ENCODE measurements at places on chromosomes 4 and X.

DNA sequence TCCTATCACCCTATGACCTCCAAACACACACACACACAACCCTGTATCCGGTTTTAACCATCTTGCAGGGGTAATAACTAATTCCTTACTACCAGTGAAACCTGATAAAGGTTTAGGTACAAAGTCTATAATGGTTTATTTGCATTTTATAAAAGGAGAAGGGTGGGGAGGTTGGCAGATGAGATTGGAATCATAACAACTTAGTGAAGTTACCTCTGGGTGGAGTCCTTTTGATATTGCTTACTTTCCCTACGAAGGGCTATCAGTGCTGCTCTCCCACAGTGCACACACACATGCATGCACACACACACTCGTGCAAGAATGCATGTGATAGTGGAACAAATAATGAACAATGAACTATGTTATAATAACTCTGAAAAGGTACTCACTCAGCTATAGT lies 56.1 kb downstream of the CCSER1 start:
- no peak for DNase-seq

DNA sequence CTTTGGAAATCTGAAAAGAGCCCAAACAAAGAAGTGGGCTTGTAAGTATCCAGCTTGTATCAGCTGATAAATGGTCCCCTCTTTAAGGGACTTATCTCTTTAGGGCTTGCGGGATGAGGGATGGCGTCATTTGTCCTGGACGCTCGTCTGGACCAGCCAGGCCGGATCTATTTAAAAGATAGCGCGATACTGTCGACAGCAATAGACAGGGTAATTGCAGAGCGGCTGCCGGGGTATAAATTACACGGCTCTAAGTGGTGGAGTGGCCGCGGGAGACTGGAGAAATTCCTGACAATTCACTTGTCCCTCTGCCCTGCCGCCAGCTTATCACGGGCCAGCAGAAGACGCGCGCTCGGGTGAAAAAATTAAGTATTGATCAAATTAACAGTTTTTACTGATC lies 90.7 kb downstream of the FAM53A start:
- no peak for DNase-seq

GRCh38 chr4:93313197-93313596 lies 515.4 kb upstream of the ATOH1 start:
- DNase-seq = no peak

- DNase-seq = no peak
These were observed 9.0 kb downstream of the PDGFC start for GRCh38 chr4:156962528-156962974.

- DNase-seq = no peak
These were observed 88.5 kb downstream of the FIP1L1 start for GRCh38 chr4:53465891-53466290.

- DNase-seq = no peak
These were observed 155.8 kb downstream of the STAG2 start for GRCh38 chrX:124117325-124117724.

DNA sequence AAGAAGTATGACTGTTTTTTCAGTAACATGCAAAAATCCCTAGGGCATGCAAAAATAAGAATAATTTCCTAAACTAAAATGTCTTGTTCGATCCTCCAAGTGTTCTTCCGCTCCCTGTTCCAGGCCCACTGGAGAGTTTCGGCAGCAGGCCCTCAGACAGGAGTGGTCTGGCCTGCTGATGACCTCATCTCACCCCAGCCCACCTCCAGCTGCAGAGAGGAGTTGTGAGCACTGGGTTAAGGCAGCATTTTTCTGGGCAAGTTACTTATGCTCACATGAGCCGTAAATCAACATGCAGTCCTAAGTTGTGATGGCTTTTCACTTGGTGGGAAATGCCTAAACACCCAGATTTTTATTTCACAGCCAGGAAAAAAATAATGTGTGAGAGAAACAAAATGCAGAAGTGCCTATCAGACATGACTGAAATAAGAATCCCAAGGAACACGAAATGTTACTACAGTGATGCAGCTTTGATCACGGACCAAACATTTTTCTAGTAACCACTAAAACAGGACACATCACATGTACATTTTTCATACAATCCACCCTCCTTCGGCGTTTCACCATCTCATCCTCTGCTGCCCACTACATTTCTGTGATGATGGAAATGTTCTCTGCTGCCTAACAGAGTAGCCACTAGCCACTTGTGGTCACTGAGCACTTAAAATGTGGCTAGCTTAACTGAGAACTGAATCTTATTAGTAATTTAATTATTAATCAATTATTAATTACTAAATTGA lies 153.3 kb upstream of the TBL1X start:
- DNase-seq = no peak

- DNase-seq = no peak
These were observed 111.4 kb downstream of the SH3KBP1 start for GRCh38 chrX:19775830-19776485.

- no peak for DNase-seq
These were observed 68.8 kb upstream of the HGFAC start for GRCh38 chr4:3372933-3373465.

DNA sequence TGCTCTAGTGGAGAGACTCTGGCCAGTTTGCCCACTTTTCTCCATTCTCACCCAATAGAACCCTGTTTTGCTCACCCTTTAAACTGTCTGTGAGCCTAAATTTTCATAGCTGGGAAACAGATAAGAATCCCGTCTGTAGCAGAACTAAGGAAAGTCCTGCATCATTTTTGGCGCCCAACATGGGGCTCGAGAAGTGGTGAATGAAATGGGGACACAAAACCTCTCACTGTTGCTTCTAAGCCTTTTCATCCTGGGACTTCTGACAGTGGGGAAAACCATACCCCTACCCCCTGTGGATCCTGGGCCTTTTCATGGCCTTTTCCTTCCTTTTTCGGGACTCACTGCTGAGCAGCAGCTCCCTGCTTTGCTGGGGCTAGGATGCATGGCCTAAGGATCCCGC lies 189.9 kb downstream of the INPP4B start:
- peak; percentile 34 for DNase-seq

- no peak for DNase-seq
These were observed 108.4 kb downstream of the LINC00632 start for GRCh38 chrX:140817943-140818342.

GRCh38 chrX:40501164-40501855 lies 79.5 kb upstream of the ATP6AP2 start:
- DNase-seq = no peak

- DNase-seq = no peak
These were observed 365.1 kb downstream of the MAGEB5 start for GRCh38 chrX:26581091-26581490.

DNA sequence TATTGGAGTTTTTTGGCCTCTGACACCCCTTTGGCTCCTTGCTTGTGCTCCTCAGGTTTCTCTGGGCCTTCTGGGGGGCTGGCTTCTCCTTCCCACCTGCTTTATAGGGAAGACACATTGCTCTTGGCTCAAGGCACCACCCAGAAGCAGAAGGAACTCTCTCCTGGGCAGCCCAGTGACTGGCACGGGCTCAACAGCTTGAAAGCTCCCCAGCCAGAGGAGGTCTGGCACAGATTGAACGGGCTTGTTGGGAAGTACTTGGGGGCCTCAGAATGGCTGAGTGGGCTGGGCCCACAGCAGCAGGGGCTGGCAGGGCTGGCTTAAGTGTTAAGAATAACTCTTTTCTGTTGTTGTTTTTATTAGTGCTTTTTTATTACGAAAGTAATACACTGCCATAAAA lies 11.2 kb upstream of the ZNF185 start:
- DNase-seq = no peak

GRCh38 chr4:7324651-7325121 lies 110.0 kb downstream of the PSAPL1 start:
- no peak for DNase-seq

DNA sequence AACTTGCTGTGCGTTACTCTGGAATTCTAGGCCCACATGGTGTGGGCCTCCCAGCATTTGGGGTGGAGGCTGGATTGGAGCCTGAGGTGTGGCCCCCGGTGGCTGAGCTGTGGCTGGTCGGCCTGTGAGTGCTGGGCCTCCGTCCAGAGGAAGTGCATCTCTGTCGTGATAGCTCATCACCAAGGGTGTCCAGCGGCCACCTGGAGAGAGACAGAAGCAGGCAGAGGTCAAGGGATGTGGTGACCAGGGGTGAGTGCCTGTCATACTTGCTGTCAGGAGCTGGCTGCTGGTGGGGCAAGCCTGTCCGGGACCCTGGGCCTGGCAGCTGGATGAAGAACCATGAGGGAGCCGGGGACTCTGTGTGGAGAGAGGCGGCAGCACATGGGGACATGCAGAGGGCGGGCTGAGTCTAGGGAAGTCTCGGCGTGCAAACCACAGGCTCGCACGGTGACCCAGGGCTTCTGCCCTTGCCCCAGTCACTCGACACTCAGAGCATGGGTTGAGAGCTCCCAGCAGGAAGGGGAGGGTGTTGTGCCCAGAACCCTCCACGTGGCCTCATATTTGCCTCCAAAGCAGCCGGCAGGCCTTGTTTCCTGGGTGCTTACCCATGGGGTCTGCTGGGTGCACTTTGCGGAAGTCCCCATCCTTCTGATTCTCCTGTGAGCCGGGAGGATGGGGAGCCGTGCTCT lies 6.2 kb downstream of the SORCS2 start:
- DNase-seq = no peak

GRCh38 chr4:78121338-78121904 lies 64.3 kb downstream of the FRAS1 start:
- DNase-seq = no peak

DNA sequence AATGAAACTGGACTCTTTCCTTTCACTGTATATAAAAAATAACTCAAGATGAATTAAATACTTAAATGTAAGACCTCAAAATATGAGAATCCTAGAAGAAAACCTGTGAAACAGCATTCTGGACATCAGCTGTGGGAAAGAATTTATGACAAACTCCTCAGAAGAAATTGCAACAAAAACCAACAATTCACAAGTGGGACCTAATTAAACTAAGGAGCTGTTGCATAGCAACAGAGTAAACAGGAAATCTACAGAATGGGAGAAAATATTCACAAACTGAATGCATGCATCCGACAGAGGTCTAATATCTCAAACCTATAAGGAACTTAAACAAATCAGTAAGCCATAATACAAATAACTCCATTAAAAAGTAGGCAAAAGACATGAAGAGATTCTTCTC lies 851.7 kb upstream of the PCDH10 start:
- no peak for DNase-seq

DNA sequence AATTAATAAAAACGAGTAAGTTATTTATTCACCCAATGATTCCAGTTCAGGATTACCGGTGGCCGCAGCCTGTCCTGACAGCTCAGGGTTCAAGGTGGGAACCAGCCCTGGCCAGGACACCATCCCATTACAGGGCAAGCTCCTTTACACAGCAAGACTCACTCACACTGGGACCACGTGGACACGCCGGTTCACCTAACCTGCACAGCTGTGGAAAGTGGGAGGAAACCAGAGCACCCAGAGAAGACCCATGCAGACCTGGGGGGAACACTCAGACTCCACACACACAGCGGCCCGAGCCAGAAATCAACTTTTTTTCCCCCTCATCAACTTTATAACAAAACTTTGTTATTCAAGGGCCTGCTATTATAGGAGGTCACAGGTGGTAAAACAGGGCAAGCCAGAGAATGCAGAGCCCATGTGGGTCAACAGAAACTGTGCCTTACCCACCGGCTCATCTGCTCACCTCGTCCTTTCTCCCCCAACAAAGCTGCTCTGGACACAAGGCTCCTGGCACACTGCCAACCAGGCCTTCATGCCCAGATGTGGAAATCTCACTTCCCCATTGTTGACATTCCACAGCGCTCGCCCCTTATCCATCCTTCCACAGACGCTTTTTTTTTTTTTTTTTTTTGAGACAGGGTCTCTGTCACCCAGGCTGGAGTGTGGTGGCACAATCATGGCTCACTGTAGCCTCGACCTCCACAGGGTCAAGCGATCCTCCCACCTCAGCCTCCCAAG lies 8.0 kb upstream of the ODAPH start:
- no peak for DNase-seq

DNA sequence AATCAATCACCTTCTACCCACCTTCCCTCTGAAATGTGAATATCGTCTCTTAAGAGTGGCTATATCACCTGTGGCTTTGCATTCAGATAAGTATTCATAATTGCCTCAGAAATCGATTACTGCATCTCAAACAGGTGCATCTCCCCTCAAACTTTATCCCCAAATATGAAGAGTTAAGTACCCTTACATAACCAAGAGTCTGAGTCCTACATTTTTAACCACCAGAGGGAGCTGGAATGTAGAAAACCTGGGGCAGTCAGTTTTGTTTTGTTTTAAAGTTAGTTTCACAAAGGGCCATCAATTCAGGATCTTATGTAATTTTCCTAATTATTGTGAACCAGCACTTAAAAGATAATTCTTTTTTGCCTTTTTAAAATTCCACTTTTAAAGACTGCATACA lies 5.7 kb downstream of the TCEANC start:
- DNase-seq = no peak

DNA sequence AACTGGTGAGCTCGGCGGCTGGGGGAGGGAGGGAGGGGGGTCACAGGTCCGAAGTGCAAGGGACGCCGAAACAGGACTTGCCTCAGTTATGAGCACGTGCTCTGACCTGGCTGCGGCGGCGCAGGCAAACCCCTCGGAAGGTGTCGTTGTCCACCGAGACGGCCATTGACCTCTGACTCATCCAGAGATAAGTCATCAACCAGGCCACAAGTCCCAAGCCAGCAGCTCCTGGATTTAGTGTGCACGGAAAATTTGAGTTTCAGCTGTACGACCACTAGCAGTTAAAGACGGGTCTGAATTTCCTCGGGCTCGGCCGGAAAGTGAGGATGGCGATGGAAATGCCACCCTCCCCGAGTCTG lies 674 bp downstream of the SH3D19 start:
- DNase-seq = peak; percentile 26

GRCh38 chr4:8468746-8469535 lies 28.4 kb downstream of the TRMT44 start:
- peak; percentile 63 for DNase-seq

DNA sequence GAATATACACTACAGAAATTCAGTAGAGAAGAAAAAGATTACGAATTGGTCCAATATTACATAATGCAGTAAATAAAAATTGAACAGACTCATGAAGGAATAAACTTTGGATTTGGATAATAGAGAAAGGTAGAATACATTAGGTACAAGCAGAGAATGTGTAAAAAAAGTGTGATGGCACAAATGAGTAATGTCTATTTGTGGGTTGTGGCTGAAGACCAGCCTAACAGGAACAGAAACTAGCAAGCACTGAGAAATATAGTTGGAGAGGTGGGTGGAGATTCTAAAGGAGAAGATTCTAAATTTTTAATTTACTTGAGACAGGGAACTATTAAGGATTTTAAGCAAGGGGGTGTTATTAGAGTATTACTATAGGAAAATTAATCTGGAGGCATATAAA lies 15.2 kb upstream of the CLOCK start:
- no peak for DNase-seq

DNA sequence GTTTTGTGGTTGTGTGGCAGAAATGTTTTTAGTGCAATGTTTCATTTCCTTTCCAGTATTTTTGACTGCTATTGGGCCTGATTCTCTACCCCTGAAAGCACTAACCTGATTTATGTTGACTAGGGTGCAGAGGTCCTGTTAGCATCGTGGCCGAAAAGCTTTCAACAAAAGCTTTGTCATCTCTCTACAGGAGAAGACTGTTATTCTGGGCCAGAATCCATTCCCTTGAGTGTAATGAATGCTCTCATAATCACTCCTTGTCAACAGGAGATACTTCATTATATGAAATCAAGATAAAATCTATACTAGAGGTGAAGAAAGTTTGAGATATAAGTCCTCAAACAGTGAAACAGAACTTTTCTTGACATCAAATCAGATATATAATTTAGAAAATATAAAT lies 195.5 kb downstream of the ZNF330 start:
- no peak for DNase-seq

- DNase-seq = no peak
These were observed 27.1 kb downstream of the STAG2 start for GRCh38 chrX:123988423-123989111.

GRCh38 chr4:34676400-34676799 lies 1567.9 kb downstream of the ARAP2 start:
- DNase-seq = no peak

GRCh38 chrX:111052478-111052877 lies 43.5 kb upstream of the PAK3 start:
- no peak for DNase-seq
